ENCODE measurements at places on chromosomes 1 and 21. TPM values are rescaled to one million over a fixed set of nuclear protein-coding genes. Genes with fewer than 3 reads are reported as not detected.

DNA sequence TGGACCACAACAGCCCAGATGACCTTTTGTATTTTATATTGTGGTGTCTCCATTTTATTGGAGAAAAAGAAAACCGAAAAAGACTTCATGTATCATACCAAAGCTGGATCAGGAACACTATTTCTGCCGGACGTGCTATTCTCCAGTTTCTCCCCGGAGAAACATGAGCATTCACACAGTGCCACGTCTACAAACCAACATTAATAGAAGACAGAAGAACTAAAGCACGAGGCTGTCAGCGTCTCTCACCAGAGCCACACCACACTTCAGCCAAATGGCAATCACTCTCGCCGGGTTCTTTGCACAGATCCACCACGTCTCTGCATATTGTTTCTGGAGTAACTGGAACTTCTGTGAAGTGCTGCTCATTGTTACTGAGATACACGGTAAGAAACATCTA, 24.8 kb downstream of the TP53BP2 start:
- DNase-seq = no peak

GRCh38 chr1:167797015-167797414, 75.2 kb downstream of the MPZL1 start:
- peak; percentile 94 for DNase-seq

GRCh38 chr1:236516929-236517704, 6.7 kb upstream of the LGALS8 start:
- peak; percentile 82 for DNase-seq

DNA sequence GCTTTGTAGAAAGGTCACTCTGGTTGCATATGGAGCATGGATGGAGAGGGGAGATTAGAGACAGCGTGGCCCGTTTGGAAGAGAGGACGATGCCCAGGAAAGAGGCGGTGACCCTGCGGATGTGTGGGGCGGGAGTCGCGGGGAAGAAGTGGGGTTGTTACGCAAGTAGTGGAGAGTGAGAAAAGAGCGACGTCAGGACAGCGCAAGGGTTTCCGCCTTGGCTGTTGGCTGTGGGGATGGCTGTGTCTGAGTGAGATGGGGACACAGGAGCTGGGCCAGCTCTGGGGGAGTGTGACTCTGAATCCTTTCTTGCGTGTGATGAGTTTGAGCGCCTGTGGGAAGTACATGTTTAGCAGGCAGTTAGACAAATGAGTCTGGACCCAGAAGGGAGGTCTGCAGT, 3.8 kb downstream of the B4GALT2 start:
- no peak for DNase-seq

DNA sequence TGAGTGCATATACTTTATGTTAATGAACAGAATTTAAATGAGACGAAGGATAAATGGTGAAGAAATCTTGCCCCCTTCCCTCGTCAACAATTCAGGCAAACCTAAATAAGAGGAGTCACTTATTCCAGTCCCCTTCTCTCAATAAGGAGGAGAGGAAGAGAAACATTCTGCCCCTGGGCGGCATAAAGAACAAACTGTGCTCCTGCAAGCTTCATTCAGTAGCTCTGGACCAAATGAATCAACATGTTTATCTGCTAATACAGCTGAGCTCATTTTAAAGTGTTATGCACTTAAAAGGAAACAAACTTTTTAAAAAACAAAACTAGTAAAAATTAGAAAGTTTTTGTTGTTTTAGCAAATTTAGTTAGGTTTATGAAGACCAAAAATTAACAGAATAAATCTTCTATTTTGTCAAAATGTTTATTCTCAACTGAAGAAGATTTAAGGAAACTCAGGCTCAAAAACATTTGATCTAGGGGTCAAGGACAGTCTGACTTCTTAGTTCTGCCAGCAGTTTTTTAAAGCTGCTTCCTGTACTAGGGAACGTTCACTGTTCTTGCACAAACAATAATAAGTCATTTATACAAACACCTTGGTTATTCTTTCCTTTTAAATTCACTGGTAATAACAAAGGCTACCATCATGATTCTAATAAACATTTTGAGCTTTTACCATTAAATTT, 58.3 kb downstream of the AKT3 start:
- peak; percentile 4 for DNase-seq

DNA sequence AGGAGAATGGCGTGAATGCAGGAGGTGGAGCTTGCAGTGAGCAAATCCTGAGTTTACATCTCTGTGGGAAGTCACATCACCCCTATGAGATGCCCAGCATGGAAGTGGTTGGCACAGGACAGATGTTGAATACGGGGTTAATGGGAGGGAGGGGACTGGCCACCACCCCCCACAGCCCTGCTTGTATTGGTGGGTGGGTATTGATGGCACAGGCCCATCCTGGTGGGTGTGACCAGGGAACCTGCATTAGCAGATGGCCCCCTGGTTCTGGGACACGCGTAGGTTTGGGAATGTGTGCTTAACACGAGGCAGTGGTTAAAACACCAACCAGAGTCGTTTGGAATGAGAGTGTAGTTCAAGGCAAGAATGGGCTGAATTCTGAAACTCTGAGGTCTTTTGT, 117.9 kb downstream of the PRDM2 start:
- DNase-seq = no peak

GRCh38 chr1:19708567-19709110, 44.0 kb downstream of the HTR6 start:
- DNase-seq = no peak

DNA sequence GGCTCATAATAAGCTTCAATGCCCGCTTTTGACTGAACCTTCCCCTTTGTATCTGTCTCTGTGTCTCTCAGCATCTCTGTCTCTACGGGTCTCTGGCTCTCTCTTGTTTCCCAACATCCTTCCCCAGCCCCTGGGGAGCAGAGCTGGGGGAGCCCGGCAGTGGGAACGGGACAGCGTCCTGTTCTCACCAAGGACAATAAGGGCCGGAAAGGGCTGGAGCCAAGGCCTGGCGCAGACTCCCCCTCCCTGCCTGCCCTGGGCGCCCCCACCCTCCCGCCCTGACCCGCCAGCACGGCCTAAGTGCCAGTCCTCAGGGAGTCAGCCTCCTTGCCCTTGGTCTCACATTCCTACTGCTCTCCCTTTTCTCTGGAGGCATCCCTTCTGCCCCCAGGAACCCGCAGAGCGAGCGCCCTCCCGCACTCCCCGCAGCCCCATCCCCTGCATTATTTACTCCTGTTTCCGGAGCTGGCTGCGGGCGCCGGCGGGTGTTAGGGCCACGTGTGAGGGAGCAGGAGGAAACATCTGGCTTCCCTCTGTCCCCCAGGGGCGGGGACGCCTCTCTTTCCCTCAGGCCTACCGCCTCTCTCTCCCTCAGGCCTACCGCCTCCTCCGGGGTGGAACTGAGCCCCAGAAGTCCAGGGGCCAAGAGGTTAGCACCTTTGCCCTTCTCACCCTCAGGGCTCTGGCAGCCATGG, 6.5 kb downstream of the KRTCAP2 start:
- DNase-seq = no peak

GRCh38 chr1:73176902-73177301, 894.6 kb upstream of the NEGR1 start:
- no peak for DNase-seq

The CCDC27 gene
- polyA plus RNA-seq = not detected

The VTCN1 gene
- not detected for polyA plus RNA-seq
